ENCODE measurements at places on chromosomes 7 and 10.

- no peak for DNase-seq
These were observed 131.5 kb downstream of the SORBS1 start for GRCh38 chr10:95429639-95430038.

DNA sequence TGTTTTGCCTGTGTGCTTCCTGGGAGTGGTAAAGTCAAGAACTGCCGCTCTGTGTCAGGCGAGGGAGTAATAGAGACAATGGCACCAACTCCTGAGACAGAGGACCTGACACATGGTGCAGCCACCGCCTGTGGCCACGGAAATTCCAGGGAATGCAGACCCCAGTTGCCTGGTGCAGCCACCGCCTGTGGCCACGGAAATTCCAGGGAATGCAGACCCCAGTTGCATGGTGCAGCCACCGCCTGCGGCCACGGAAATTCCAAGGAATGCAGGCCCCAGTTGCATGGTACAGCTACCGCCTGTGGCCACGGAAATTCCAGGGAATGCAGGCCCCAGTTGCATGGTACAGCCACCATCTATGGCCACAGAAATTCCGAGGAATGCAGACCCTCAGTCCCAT, 8.7 kb downstream of the DIP2C start:
- DNase-seq, result no peak

- no peak for DNase-seq
These were observed 414.8 kb downstream of the RPS24 start for GRCh38 chr10:78448470-78448869.

GRCh38 chr10:71072131-71072822, 140.1 kb upstream of the UNC5B start:
- no peak for DNase-seq

GRCh38 chr7:80057488-80057887, 77.1 kb upstream of the GNAI1 start:
- no peak for DNase-seq

DNA sequence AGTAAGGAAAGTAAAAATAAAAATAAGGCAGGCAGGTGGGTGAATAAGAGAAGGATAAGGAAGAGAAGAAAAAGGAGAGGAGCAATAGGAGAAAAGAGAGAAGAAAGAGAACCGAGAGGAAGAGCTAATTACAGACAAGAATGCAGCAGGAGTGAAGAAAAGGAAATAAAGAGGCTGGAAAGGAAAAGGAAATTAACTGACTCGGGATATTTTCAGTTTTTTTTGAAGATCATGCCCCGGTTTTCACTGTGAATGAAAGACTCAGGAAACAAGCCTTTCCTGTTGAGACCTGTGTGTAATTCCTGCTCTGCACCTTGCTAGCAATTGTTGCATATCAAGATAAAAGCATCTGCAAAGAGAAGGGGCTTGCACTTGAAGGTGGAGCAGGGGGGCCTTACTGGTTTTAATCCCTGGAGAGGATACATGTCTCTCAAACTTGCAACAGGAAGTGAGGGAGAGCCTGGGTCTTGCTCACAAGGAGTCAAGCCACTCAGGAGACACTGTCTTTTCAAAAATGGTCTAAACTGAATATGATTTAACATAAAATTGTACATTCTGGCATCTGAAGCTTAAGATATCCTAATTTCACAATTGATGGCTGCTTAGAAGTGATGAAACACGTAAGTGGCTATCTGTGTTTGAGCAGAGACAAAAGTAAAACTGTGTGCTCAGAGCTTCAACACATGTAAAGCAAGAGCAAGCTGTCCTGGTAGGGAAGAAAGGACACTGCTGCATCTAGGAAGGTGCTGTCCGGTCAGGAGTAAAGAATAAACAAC, 157.6 kb downstream of the FAM107B start:
- DNase-seq, result no peak

DNA sequence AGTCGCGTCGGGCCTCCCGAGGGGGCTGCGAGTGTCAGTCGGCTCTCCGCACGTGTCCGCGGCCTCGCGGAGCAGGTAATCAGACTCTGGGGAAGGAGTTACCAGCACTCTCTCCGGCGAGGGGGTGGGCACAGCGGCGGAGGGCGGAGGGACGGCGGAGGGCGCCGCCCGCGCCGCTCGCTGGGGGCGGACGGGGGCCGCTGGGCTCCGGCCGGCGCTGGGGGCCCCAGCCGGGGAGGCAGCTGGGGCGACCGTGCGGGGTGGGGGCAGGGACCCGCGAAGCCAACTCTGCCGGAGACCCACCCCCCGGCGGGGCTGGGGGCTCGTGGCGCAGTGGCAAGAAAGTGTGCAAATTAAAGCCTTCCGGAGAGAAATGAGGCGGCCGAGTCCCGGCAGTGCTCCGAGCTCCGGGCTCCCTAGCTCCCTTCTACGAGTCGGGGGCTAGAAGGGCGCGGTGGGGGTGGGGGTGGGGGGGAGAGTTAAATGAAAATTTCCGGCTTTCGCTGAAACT, at the start of gene CDK6:
Gene CDK6 (minus strand): TSS at position 85 of the 511 bp plus-strand sequence. CDS start 3,250 bp downstream, outside the sequence.
- peak; percentile 63 for DNase-seq

DNA sequence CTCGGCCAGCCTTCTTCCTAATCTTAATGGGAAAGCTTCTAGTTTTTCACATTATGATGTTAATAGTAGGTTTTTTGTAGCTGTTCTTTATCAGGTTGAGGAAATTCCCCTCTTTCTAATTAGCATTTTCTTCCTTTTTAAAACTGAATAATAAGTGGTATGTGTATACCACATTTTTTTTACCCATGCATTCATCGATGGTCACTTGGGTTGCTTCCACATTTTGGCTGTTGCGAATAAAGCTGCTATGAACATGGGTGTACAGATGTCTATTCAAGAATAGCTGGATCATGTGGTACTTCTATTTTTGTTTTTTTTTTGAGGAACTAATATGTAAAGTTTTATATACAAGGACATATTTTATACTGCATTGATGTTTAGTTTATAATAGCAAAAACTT, 44.3 kb downstream of the NRF1 start:
- no peak for DNase-seq

GRCh38 chr7:56121440-56121839, 5.2 kb upstream of the NUPR2 start:
- DNase-seq, result no peak

DNA sequence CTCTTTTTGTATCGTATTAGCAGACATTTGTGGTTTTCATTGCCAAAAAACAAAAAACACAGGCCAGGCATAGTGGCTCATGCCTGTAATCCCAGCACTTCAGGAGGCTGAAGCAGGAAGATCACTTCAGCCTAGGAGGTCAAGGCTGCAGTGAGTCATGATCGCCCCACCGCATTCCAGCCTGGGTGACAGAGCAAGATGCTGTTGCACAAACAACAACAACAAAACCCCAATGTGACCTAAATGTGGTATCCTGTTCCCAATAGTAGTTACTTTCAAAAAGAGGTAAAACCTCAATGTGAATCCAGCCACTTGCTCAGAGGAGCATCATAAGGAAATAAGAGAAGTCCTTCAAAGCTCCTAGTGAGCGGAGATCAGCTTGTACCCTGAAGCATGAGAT, 45.8 kb upstream of the SKAP2 start:
- DNase-seq, result no peak

GRCh38 chr10:112843623-112844022, 106.4 kb upstream of the TCF7L2 start:
- DNase-seq, result no peak

GRCh38 chr7:104296900-104297299, 31.5 kb upstream of the LHFPL3 start:
- no peak for DNase-seq

- peak; percentile 41 for DNase-seq
These were observed 514 bp upstream of the GAD2 start for GRCh38 chr10:26215935-26216584.

GRCh38 chr7:6316226-6316625, 43.8 kb upstream of the CYTH3 start:
- no peak for DNase-seq

DNA sequence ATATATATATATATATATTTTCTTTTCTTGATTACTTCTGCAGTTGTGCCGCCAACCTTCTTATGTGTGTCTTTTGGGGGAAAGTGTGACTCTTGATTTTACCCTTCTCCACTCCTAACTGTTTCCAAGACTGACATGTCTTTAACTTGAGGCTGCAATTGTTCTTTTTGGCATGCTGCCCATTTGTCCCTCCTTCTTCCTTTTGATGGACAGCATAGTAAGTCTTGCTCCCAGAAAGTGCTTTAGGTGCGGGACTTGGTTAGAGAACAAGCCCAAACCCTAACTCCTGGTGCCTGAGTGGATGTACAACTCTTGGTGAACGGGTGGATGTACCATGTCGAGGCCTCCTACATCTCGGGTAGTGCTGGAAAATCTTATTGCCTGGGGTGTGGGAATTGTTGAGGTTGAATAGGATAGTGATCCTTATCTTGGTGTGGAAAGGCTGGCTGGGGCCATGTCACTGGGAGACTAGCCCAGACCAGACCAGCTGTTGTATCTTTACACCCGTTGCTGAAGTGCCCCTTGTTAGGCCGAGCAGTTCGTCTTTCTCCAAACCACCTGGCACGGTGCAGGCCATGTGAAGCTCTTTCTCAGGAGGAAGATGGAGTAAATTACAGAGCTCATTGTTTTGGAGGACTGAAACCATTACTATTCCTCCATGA, 16.3 kb downstream of the TCF7L2 start:
- DNase-seq, result no peak

DNA sequence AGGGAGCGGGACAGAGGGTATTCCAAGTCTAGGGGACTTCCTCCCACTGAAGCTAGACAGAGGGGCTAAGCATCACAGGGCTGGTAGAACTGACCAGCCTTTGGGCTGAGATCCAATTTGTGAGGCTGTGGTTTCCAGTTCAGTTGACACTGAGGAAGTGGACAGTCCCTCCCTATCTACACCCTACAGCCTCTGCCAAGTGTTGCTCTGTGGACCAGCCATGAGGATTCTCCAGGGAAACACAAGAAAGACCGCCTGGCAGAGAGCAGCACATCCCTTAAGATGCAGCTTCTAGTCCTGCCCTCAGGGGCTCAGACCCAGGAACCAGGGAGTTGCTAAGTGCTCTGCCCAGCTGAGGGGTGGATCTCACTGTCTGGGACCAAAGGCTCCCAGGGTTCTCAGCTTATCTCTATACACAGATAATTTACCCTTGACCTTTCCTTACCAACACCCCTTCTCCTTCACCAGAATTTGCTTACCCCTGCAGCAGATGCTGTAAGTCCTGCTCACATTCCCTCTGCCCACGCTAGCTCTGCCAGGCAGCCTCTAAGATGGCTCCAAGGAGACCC, 252.0 kb downstream of the SKIDA1 start:
- DNase-seq, result no peak

- DNase-seq, result no peak
These were observed 86.9 kb downstream of the AOAH start for GRCh38 chr7:36637417-36637816.

DNA sequence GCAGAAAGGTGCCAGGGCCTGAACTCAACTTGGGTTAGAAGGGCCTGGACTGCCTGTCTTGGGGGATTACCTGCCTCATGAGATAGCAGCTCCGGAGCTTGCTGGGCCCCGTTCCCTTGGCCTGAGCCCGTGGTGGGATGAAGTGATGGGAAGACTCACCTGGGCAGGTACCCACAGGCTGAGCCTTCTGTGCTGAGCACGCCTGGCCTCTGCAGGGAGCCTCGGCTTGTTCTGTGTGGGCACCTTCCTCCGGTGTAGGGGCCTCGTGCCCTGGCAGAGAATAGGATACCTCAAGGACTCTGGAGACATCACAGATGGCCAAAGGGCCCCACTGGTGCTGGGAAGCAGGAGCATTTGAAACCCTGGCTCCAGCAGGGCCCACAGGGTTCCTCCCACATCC, 4.5 kb downstream of the ZNF467 start:
- DNase-seq, result no peak

DNA sequence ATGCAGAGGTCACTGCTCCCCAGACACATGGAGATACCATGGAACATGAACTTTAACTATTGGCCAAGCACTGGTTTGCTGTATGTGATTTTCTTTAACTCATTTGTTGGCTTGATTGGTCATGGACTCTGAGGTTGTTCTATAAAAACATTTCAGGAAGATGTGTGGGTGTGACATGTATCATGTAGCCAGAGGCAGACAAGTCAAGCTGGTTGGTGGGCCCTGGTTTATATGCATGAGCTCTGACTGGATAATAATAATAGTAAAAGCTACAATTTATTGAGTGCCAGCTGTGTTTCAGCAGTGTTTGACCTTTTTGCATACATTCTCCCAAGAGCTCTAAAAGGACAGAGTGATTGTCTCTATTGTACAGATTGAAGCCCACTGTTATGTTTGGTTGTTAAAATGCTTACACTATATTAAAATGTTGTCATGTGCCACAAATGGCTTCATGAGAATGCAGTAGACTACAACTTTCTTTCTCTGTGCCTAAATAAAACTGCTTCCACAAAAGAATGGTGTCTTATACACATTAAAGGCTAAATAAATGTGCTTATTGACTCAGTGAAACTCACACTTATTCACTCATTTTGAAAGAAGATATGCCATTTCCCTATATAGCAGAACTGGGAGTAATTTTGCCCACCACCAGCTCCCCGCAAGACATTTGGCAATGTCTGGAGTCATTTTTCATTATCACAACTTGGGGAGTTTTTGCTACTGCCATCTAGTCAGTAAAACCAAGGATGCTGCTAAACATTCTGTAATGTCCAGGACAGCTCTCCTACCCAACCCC, 243.6 kb upstream of the NFE2L3 start:
- no peak for DNase-seq

GRCh38 chr10:85137253-85137652, 808.9 kb downstream of the CCSER2 start:
- no peak for DNase-seq

DNA sequence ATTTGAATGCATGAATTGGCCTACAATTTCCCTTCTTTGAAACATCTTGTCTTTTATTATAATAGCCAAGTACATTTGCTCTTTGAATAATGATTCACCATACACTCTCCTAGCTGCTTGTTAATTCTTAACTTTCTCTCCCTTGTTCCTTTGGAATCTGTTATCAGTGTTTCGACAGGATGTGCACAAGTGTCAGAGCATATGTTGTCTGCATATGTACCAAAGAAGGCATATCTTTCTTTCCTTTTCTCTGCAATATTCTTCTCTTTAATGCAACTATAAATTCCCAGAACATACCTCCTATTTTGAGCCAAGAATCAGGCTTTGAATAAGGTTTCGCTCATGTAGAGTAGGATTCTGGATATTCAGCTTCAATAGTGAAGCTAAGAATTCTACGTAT, 848.3 kb upstream of the C7orf33 start:
- DNase-seq, result no peak

DNA sequence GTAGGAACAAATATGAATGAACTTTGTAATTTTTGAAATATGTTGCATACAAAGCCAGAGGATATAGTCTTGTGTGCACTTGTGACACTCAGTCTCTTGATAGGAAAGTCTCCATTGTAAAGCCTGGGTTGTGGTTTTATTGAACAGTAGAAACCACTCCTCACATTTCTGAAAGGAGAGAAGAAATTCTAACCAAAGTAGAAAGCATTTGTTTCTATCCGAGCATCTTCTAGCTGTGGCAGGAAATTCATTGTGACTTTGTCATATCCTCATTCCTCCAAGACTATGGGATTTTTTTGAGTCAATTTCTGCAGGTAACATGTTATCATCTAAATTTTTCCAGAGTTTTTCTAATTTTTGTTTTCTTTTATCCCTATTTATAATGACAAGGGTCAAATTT, 55.5 kb upstream of the NCF1 start:
- no peak for DNase-seq

GRCh38 chr10:132142396-132143161, 44.2 kb upstream of the DPYSL4 start:
- peak; percentile 12 for DNase-seq

- DNase-seq, result no peak
These were observed 106.7 kb upstream of the ITGB1 start for GRCh38 chr10:33064706-33065105.

All from COLO829 (cell line).